ENCODE measurements at places on chromosomes 6 and 20.

GRCh38 chr6:72715119-72715518 is 93.3 kb downstream of the KCNQ5 start:
- H3K27ac ChIP-seq, result no peak overlapping the region
- H3K36me3 ChIP-seq, result no peaks in the 10 kb centered on the region
- H3K4me1 ChIP-seq, result no peaks in the 10 kb centered on the region
- no peak overlapping the region for H3K4me3 ChIP-seq

DNA sequence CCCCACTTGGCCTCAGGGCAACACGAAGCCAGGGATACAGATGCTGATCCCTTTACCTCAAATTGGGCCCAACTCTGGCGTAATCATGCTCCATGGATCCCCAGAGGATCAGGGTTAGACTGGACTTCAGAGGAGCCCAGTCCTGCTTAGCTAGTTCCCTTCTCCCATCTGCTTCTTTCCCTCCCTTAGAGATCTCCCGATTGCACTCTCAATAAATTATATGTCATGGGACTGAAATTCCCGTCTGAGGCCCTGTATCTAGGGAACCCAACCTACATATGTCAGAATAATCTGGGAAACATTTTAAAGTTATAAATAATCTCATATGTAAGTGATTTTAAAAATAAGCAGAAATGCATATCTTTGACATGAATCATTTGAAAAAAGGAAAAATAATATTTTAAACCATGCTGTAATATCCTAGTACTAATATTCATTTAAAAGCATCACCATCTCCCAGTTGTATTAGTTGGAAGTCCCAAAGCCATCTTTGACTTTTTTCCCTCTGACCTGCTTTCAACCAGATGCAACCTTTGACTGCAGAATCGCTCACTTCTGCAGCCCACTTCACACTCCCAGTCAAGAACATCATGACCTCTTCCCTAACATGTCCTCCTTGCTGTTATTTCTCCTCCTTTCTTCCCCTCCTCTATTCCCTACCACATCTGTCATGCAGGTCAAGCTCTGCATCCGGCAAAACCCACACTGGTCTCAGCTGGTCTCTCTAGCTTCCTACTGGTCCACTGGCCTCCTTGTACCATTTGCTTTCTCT is 393.6 kb downstream of the BTBD3 start:
- no peak overlapping the region for H3K4me3 ChIP-seq
- DNase-seq, result no peak
- H3K27me3 ChIP-seq, result no peaks in the 10 kb centered on the region
- peaks cover 8% of the 10 kb centered on the region for H3K4me1 ChIP-seq

- no peak overlapping the region for H3K27ac ChIP-seq
- no peak overlapping the region for H3K4me3 ChIP-seq
- H3K4me1 ChIP-seq, result no peaks in the 10 kb centered on the region
- no peaks in the 10 kb centered on the region for H3K36me3 ChIP-seq
Observed at GRCh38 chr20:15895126-15895525, 678.1 kb downstream of the KIF16B start.

GRCh38 chr20:63858393-63859165 is 2.7 kb upstream of the ABHD16B start:
- H3K36me3 ChIP-seq, result no peaks in the 10 kb centered on the region
- no peaks in the 10 kb centered on the region for H3K27me3 ChIP-seq
- H3K27ac ChIP-seq, result peak overlapping the region; percentile 78
- H3K4me3 ChIP-seq, result peak overlapping the region; percentile 37

DNA sequence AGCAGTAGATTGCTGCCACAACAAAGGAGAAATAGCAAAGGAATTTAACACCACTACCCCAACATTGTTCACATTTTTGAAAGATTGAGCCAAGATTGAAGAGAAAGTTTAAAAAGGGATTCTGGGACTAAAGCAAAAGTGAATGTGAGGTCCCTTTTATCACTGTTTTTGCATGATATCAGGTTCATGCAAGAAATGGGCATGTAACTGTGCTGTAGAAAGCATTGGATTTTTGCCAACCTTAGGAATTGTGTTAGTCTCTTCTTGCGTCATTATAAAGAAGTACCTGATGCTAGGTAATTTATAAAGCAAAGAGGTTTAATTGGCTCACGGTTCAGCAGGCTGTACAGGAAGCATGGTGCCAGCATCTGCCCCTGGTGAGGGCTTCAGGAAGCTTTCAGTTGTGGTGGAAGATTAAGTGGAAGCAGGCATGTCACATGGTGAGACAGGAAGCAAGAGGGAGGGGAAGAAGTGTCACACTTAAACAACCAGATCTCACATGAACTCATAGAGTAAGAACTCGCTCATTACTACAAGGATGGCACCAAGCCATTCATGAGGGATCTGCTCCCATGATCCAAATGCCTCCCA is 4.6 kb upstream of the GJB7 start:
- no peak overlapping the region for H3K4me3 ChIP-seq
- H3K4me1 ChIP-seq, result peaks cover 28% of the 10 kb centered on the region
- no peaks in the 10 kb centered on the region for H3K36me3 ChIP-seq
- H3K27me3 ChIP-seq, result no peaks in the 10 kb centered on the region
- no peak for DNase-seq

DNA sequence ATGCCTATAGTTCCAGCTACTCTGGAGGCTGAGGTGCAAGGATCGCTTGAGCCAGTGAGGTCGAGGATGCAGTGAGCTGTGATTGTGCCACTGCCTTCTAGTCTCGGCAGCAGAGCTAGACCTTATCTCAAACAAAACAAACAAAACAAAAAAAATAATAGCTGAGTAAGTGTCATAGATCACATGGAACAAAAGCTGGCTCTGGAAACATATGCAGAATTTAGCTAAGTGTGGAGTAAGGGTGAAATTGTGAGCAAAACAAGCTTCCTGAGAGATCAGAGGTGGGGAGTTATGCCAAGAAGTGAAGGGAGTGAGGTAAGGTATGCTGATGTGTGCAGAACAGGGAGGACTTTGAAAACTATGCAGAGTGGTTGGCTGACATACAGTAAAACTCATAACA is 18.7 kb downstream of the SGK1 start:
- no peak overlapping the region for H3K27ac ChIP-seq
- H3K27me3 ChIP-seq, result no peaks in the 10 kb centered on the region
- H3K36me3 ChIP-seq, result no peaks in the 10 kb centered on the region
- DNase-seq, result no peak
- no peaks in the 10 kb centered on the region for H3K4me1 ChIP-seq

- H3K4me1 ChIP-seq, result no peaks in the 10 kb centered on the region
- no peak overlapping the region for H3K27ac ChIP-seq
- DNase-seq, result no peak
- H3K27me3 ChIP-seq, result no peaks in the 10 kb centered on the region
- no peak overlapping the region for H3K4me3 ChIP-seq
Observed at GRCh38 chr20:48069596-48069995, 284.3 kb upstream of the SULF2 start.

DNA sequence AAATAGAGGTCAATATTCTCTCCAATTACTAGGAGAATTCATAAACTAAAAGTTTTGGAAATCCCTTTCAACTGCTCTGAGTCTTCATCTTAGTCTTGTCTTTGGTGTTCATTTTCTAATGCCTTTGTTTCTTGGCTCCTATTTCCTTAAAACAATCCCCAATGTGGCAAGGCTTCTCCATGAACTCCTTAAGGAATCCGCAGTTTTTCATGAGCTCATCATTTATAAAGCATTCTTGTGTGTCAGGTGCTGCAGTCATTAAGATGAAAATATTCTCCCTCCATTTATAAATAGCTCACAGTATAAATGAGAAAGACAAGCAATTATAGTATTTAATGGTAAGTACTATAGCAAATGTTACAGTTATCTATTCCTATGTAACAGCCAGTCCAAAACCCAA is 4.6 kb downstream of the SPTLC3 start:
- peaks cover 16% of the 10 kb centered on the region for H3K4me1 ChIP-seq
- no peak for DNase-seq
- H3K36me3 ChIP-seq, result no peaks in the 10 kb centered on the region
- no peaks in the 10 kb centered on the region for H3K27me3 ChIP-seq
- no peak overlapping the region for H3K27ac ChIP-seq

DNA sequence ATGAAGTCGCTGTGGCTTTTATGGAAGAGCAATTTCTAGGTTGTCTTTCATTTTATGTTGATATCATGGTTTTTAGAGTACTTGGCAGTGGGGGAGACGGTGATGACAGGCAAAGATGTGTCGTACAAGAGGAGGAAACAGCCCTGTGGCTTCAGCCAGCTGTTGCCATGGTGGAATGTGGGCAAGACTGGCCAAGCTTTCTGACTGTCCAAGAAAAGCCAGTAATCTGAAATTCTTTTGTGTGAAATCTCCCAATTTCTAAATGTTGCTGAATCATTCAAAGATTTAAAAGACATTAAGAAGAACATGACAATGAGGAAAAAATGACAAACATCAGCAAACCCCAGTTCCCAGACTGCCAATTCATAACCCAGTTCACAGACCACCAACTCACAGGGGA is 23.1 kb downstream of the PFDN4 start:
- no peak overlapping the region for H3K4me3 ChIP-seq
- DNase-seq, result no peak
- no peaks in the 10 kb centered on the region for H3K27me3 ChIP-seq
- no peak overlapping the region for H3K27ac ChIP-seq
- H3K36me3 ChIP-seq, result no peaks in the 10 kb centered on the region
- no peaks in the 10 kb centered on the region for H3K4me1 ChIP-seq

GRCh38 chr6:106886922-106887797 is 87.4 kb downstream of the CD24 start:
- peak overlapping the region; percentile 84 for H3K27ac ChIP-seq
- H3K4me3 ChIP-seq, result peak overlapping the region; percentile 29
- peak; percentile 43 for DNase-seq
- H3K27me3 ChIP-seq, result no peaks in the 10 kb centered on the region
- peaks cover 51% of the 10 kb centered on the region for H3K4me1 ChIP-seq
- H3K36me3 ChIP-seq, result no peaks in the 10 kb centered on the region

DNA sequence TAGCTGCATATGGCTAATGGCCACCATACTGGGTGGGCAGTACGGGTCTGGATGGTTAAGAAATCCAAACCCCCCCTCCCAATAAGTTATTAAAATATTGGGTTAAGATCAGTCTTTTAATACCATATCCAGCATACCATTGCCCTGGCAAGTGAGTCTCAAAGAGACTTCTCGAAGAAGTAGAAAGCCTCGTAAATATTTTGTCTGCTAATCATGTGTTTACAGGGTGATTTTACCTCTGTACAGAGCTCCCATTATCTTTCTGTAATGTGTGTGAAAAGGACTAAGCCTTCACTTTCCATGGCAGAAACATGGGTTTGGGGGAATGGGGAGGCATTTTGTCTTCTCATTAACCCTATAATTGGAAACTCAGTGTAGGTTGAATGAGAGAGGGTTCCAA is 174.7 kb upstream of the LAMP5 start:
- no peak overlapping the region for H3K4me3 ChIP-seq
- H3K36me3 ChIP-seq, result no peaks in the 10 kb centered on the region
- H3K4me1 ChIP-seq, result no peaks in the 10 kb centered on the region
- no peak overlapping the region for H3K27ac ChIP-seq

GRCh38 chr20:33656783-33657703 is 5.1 kb upstream of the C20orf144 start:
- H3K36me3 ChIP-seq, result no peaks in the 10 kb centered on the region
- H3K4me1 ChIP-seq, result no peaks in the 10 kb centered on the region
- no peak overlapping the region for H3K27ac ChIP-seq
- H3K27me3 ChIP-seq, result no peaks in the 10 kb centered on the region

DNA sequence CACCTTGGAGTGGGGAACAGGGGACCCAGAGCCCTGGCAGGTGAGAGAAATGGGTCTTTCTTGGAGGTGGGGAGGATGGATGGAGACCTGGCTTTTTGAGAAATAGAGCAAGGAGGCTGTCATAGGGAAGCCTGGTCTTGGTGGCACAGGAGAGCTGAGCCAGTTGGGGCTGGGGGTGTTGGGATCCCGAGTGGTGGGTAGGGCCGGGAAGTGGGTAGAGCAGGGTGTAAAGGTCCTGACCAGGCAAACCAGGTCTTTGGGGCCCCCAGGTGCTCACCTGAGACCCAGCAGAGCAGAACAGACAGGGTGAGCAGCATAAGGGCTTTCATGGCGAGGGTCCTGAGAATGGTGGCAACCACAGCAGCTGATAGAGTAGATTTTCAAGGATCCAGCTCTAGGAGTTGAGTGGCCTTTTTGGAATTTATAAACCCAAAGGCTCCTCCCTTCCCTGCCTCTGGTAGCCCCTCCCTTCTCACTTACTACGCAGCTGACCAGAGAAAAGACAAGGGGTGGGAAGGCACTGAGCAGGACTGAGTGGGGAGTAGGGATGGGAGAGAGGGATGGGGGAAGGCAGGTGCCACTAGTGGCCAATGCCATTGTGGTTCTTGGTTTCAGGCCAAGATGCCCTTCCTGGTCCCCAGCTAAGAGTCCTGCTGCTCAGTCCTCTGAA is at the start of gene LY6G6C:
TSS of gene LY6G6C (minus strand) at position 396 of the 670 bp plus-strand sequence. CDS start at position 329, 67 bp downstream.
- DNase-seq, result no peak
- H3K27me3 ChIP-seq, result no peaks in the 10 kb centered on the region
- no peak within 1 kb of the TSS for H3K27ac ChIP-seq
- H3K4me3 ChIP-seq, result no peak within 1 kb of the TSS

DNA sequence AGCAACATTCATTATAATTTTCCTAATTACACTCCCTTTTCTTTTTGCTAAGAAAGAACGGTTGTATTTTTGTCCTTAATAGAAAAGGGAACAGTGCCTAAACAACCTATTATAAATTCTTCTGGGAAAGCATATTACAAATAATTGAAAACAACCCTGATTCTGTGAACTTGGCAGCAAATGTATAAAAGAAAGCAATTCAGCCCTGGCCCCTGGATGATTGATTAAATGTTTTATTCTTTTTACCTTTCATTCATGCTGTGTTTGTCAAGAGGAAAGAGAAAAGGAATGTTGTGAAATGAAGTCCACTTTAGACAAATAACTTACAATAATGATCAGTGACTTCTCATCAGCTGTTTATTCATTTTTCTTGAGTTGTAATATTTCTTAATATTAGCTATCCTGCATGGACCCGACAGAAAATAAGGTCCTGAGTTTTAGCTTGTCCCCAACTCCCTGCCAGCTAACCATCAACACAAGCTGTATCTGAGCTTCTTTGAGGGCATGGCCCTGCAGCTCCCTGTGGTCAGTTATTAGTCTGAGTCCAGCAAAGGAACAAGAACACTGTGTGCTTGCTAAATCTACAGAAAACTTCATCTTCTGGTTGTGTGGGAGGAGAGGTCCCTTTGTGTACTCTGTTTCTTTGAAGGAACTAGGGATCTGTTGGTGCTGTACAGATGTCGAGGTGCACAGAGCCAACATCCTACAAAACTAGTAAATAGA is 248.2 kb downstream of the LAMA2 start:
- H3K4me3 ChIP-seq, result no peak overlapping the region
- H3K36me3 ChIP-seq, result no peaks in the 10 kb centered on the region
- no peak for DNase-seq
- H3K27me3 ChIP-seq, result no peaks in the 10 kb centered on the region
- no peaks in the 10 kb centered on the region for H3K4me1 ChIP-seq

DNA sequence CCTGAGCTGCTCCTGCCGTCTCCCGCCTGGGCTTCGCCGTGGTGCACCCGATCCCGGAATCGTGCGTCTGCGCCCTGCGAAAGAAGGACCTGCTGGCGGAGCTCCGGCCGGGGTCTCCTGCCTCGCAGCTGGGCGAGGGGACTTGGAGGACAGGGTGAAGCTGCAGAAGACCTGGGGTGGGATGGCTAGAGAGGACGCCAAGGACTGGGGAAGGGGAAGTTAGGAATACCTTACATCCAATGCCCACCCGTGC is 150.2 kb downstream of the PRL start:
- no peaks in the 10 kb centered on the region for H3K27me3 ChIP-seq
- no peaks in the 10 kb centered on the region for H3K36me3 ChIP-seq
- H3K4me1 ChIP-seq, result peaks cover 49% of the 10 kb centered on the region
- DNase-seq, result no peak

All from GM23338 (cell line).